ENCODE measurements at places on chromosomes 3 and 15. TPM values are rescaled to one million over a fixed set of nuclear protein-coding genes. Genes with fewer than 3 reads are reported as not detected.

DNA sequence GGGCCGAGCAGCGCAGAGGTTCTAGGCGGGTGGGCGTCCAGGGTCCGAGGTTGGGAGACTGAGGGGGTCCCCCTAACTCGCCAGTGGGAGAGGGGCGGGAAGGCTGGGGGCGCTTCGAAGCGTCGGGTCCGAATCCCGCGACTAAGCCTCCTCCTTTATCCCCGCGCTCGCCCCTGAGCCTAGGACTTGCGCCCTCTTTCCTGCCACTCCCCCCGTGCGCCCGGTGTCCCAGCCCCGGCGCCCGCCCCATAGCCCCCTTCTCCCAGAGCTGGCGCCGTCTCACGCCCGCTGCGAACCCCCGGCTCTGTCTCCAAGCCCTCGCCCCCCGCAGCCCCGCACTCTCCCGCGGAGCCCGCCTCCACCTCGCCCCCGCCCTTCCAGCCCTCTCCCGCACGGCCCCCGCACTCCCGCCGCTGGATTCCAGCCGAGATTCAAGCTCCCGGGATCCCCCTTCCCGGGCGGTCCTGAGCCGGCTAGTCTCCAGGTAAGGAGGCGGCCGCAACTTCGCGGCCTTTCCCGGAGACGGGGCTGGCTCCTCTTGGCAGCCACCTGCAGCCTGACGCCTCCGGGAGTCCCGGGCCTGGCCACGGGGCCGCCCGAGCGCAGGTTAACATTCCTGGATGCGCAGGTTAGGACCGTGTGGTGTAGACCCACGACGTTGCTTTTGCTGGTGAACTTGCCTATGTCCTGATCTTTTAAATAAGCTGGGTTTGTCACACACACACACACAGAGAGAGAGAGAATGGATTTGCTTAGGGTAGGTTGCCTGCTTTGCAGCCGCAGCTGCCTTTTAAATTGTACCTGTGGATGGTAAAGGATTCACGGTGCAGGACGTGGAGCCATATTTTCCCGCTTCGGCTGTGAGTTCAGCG, 563 bp downstream of the PXYLP1 start:
- peak; percentile 67 for DNase-seq

DNA sequence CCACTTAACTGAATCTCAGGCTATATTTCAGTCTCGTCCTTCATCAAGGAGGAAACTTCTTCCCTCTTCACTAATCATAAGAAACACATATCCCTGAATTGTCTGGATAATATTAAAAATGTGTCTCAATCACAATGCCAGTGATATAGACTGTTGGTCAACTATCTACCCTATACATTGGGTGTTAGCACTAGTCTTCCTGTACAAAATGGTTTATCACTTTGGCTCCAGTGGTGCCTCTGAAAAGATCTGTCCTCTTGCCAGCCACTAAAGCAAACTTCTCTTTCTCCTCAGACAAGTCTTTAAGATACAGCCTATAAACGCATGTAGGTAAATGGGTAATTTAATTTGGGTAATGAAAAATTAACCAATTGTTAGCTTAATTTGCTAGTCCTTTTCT, 156.6 kb downstream of the MECOM start:
- no peak for DNase-seq

DNA sequence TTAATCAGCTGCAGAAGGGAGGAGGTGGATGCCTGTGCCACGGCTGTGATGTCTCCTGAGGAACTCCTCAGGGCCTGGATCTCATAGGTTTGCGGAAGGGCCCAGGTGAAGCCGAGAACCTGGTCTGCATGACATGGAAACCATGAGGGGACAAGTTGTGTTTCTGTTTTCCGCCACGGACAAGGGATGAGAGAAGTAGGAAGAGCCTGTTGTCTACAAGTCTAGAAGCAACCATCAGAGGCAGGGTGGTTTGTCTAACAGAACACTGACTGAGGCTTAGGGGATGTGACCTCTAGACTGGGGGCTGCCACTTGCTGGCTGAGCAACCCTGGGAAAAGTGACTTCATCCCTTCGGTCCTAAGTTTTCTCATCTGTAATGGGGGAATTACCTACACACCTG, 52.4 kb downstream of the IL20RB start:
- DNase-seq: no peak

- no peak for DNase-seq
Measured at GRCh38 chr3:143595456-143596077, 252.7 kb downstream of the SLC9A9 start.

GRCh38 chr3:131072845-131073244, 46.2 kb downstream of the NEK11 start:
- no peak for DNase-seq

ITPKA gene
- polyA plus RNA-seq: 2.2 TPM

EIF5A2 gene
- 4.0 TPM for polyA plus RNA-seq
